ENCODE measurements at places on chromosomes 1 and 21. TPM values are rescaled to one million over a fixed set of nuclear protein-coding genes. Genes with fewer than 3 reads are reported as not detected.

Gene PRELP
- not detected for total RNA-seq

DNA sequence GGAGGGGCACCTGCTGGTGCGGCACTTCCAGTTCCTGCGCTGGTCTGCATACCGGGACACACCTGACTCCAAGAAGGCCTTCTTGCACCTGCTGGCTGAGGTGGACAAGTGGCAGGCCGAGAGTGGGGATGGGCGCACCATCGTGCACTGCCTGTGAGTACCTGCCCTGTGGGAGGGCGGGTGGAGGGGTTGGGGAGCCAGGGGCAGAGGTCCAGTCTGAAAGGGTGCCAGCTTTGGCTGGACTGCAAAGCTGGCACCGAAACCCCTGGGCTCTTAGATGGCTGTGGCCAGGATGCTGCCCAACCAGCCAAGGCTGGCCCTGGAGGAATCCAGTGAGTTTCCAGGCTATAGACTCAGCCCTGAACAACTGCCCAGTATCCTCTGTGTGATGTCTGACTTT lies 87.3 kb downstream of the PTPRU start:
- DNase-seq, result no peak

GRCh38 chr1:22414244-22414751 lies 37.4 kb upstream of the ZBTB40 start:
- no peak for DNase-seq

- no peak for DNase-seq
These were observed 2.1 kb downstream of the CNTN2 start for GRCh38 chr1:205045146-205045545.

DNA sequence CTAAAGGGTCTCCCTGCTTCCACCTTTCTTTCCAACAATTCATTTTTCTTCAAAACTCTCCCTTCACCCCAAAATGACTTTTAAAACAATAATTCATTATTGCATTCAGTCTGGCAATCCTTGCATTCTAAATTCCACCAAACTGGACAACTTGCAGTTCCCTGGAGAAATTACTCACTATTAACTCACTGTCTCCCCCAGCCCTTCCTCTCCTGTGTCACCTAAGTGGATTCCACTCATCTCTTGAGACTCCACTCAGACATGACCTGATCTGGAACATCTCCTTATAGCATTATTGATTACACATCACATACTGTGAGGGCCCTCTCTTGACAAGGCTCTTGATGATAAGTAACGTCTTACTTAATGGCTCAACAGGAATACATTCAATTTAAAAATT lies 257.1 kb downstream of the BRINP2 start:
- DNase-seq, result no peak

DNA sequence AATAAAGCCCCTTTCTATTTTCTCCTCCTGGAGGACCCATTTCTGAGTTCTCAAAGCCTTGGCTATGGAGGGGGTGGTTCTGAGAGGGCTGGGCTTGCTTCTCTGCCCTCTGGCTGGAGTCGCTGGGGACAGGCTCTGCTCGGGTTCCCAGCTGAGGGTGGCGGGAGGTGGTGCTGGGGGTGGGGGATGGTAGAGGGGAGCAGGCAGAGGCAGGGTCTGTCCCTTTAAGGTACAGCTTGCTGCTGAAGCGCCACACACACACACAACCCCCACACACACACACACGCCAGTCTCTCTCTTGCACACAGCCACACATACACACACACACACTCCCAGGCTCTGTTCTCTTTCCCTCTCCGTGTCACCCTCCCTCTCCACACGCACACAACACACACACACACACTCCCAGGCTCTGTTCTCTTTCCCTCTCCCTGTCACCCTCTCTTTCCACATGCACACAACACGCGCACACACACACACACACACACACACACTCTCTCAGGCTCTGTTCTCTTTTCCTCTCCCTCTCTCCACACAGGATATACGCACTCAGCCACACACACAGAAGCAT lies 69.8 kb upstream of the SSBP3 start:
- DNase-seq, result no peak

DNA sequence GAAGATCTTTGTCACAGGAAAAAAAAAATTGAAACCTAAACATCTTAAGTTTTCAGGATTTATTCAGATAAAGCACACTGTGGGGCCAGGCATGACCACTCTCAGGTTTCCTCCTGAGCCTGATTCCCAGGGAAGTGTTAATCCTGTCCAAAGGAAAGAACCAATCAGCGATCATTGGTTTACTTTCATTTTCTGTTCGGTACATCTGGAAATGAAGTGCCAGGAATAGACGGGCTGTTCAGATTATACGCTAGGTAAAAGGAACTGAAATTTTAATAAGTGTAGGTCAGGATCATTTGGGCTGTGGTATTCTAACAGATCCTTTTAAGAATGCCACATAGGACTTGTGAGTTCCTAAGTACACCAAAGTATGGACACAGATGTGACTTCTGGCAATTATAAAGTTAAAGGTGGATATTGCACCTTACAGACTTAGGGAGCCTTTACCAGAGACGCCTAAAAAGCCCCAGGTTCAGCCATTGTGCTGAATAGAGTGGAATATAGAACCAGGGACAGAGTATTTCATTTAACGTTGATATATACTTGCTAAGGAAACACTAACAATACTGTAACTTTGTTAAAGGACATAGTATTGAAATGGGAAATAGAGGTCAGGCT lies 9.3 kb upstream of the CACYBP start:
- DNase-seq, result no peak

Gene MIXL1
- not detected for total RNA-seq

DNA sequence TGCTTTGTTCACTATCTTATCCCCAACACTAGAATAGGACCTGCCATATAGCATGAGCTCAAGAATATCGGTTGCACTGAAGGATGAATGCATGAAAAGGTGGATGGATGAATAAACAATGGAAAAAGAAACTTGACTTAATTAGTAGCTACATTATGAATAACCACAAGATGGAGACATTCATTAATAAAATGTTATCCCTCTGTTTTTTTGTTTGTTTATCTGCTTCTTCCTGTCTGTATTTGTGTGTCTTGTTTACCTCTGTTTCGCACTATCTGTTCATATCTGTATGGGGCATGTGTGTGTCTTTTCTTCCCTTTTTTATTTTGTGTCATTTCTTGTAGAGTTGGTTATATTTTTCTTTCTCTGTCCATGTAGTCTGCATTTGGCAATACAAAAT lies 1.1 kb upstream of the OR14I1 start:
- DNase-seq, result no peak

DNA sequence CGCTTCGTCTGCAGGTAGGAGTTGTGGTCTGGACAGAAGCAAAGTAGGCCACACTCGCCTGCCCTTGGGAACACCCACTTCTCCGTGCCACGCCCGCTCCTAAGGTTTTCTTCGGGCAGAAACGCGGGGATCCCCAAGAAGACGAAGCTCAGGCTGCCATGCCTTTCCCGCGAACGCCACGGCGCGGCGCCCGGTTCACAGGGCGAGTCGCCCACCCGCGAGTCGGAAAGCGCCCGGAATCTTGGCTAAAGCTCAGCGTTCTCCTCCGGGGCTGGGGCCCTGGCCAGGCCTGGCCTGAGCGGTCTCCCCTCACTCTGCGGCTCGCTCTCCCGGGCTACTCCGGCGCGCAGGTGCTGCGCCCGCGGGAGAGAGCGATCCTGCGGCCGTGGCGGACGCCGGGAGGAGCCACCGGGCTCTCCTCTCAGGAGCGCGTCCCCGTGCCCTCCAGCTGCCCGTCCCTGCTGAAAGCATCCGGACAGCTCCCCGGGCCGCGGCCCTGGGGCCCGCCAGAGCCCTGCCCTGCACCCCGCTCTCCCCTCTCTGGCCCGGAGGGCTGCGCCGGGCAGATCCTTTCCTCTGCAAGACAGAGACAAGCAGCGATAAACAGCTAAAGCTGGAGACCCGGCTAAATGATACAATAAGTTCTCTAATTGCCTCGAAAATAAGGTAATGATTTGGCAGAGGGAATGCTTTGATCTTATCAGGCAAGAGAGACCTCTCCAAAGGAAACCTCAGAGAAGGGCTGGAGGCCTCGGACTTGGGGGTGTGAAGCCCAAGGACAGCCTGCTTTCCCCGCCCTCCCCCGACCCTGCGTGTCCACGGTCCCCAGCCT lies 6.7 kb upstream of the WNT2B start:
- DNase-seq, result peak; percentile 68

Gene CAMK2N1
- total RNA-seq, result 0.82 TPM

GRCh38 chr1:165650981-165651625 lies 20.1 kb downstream of the MGST3 start:
- DNase-seq, result peak; percentile 32

DNA sequence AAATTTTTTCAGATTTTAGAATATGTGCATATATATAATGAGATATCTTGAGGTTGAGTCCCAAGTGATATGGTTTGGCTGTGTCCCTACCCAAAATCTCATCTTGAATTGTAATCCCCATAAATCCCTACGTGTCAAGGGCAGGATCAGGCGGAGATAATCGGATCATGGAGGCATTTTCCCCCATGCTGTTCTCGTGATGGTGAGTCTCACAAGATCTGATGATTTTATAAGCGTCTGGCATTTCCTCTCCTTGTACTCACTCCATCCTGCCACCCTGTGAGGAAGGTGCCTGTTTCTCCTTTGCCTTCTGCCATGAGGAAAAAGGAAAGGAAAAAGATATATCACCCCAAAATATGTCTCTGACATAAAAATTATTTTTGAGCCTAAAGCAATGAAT lies 64.6 kb downstream of the TOR3A start:
- DNase-seq, result no peak

Gene CELSR2
- total RNA-seq, result 3.3 TPM

GRCh38 chr1:186634511-186634910 lies 45.7 kb downstream of the PTGS2 start:
- DNase-seq, result no peak

DNA sequence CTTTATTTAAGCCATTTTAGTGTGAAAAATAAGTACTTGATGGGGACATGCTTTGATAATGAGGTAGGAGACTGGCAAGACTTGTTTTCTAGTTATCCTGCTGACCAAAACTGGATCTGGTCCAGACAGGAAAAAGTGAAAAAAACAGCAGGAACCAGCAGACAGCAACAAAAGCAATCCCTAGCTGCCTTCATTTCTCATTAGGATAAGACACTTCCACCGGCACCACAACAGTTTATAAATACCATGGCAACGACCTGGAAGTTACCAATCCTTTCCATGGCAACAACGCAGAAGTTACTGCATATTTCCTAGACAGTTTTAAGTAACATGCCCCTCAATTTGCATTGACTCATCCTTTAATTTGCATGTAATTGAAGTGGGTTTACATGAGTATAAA lies 993.8 kb upstream of the NCAM2 start:
- no peak for DNase-seq

DNA sequence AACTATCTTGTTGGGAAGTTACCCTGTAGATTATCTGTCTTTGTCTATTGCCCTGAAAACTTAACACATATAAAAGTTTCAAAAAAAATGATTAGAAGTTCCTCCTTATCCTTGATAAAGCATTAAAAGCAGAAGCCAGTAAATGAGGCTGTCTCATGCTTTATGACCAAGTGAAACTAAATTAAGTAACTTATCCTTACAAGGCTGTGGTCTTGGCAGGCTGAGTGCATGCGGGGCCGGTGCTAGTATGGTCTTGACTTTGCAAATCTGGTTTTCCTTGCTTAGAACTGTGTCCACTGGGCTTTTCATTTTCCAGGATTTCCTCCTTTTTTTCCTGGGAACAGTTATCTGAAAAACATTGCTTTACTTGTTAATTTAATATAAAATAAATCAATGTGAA lies 43.1 kb downstream of the PCNX2 start:
- no peak for DNase-seq

DNA sequence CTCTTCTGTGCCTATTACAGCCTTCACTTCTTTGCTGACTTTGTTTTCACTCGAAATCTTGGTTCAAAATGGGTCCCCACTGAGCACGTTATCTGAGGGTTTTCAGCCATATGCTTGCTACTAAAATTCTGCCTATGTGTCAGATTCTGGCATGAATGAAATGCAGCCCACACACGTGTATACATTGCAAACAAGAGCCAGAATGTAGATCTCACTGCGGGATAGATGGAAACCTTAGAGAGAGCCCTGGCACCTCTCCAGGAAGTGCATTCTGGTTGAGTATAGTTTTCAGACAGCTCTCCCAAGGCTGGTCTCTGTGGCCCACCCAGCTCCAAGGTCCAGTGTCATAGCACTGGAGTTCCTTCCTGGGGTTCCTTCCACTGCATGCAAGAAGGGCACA lies 234.7 kb upstream of the GJB5 start:
- DNase-seq, result no peak

DNA sequence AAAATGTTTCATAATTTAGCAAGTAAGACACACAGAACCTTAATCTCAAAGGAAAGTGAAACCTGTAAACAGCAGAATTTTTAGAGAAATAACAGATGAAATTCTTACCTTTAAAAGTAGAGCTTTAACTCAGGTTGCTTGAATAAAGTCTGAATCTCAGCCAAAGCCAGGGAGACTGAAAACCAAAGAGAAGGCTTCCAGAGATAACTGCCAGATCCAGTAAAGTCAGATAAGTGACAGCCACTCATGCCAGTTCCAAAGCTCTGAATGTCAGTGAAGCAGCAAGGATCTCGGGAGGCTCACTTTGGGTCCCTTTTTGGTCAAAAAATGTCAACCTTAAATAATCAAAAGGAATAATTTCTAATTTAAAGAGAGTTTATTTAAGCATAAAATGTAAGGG lies 199.9 kb upstream of the CHRM3 start:
- DNase-seq, result no peak

- DNase-seq, result peak; percentile 57
These were observed 11.5 kb upstream of the CFAP45 start for GRCh38 chr1:159911326-159912070.

Gene TRIM67
- not detected for total RNA-seq

GRCh38 chr1:71343686-71344416 lies 263.0 kb upstream of the ZRANB2 start:
- no peak for DNase-seq

- DNase-seq, result peak; percentile 16
These were observed 131.6 kb downstream of the DMRTB1 start for GRCh38 chr1:53590531-53591515.

DNA sequence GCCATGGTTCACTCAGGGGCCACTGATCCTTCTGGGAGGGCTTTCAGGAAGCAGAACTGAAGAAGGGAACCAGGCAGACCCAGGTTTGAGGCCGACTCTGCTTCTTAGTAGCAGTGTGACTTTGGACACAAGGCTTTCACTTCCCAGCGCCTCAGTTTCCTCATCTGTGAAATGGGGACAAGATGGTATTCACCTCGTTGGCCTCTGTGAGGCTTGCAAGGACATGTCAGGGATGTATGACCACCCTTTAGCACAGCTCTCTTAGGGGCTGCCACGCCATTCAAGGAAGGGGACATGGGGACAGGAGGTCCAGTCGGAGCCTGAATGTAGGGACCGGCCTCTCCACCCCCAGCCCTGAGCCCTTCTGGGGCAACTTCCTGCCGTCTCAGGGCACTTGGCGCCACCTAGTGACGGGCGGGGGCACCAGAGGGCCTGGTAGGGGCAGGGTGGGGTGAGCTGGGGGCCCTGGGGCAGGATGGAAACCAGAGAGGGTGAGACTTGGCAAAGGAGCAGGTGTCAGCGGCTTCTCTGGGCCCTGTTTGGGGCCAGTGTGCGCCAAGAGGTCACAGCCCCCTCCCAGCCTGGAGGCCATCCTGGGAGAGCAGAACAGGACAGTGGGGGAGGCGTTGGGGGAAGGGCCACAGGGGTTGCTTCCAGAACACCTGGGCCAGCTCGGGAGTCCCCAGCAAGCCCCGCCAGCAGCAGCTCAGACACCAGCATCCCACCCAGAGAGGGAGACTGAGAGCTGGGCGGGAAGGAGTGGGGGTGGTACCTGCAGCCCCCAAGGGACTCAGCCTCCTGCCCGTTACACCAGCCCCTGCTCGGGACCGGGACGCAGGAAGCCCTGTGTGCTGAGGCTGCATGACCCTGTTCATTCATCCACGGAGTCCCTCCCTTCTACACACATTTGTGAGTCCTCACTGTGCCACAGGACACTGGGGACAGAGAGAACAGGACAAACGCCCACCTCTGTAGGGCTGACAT lies 102.5 kb upstream of the TARDBP start:
- peak; percentile 83 for DNase-seq

All from activated CD8-positive, alpha-beta memory T cell treated with anti-CD3 and anti-CD28 coated beads, Interleukin-2, amount 10 ng/mL, durations not matched to agents 7 days and 5 days (primary cell).